Activated CD4-positive, alpha-beta T cell treated with anti-CD3 and anti-CD28 coated beads, Interleukin-10, Interleukin-2, amounts not matched to agents 100 ng/mL and 50 ng/mL, durations not matched to agents 16 hours and 8 hours (primary cell): ENCODE measurements at places on chromosomes 5 and 9.

- DNase-seq, result no peak
Measured at GRCh38 chr5:37005946-37006540, 129.5 kb downstream of the NIPBL start.

DNA sequence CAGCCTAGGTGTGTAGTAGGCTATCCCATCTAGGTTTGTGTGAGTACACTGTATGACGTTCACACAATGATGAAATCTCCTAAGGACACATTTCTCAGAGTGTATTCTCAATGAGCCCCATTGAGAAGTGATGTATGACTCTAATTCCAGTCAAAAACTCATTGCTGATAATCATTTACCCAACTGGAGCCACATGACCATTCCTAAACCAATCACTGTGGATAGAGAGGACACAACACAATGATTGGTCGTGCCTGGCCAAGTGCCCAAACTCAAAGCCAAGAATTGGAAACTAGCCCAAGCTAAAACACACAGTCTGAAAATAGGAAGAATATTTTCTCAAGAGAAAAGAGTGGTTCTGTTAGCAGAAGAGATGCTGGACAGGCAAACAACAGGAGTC lies 191.2 kb downstream of the ZNF462 start:
- DNase-seq, result no peak

DNA sequence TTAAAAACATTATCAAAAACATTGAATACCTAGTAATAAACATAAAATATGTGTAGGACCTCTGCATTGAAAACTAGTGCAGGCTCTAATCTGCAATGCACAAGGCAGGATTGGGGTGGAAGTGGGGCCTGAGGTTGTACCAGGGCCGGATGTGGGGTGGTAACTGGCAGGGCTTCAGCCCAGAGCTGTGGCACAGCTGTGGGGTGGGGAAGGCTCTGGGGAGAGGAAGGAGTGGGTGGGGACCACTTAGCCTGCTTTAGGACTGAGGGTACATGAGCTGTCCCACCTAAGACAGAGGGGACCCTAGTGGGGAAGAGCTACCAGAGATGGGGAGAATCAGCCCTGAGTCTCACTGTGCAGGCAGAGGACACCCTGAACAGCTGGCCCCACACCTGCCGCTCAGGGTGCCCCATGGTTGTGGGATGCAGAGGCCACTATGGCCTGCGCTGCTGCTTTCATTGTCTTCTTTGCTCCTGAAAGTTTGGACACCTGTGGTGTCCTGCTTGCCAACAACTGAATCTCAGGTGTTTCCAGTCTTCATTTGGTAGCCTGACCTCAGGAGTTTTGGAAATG lies 311.4 kb downstream of the TLE4 start:
- DNase-seq, result peak; percentile 54

DNA sequence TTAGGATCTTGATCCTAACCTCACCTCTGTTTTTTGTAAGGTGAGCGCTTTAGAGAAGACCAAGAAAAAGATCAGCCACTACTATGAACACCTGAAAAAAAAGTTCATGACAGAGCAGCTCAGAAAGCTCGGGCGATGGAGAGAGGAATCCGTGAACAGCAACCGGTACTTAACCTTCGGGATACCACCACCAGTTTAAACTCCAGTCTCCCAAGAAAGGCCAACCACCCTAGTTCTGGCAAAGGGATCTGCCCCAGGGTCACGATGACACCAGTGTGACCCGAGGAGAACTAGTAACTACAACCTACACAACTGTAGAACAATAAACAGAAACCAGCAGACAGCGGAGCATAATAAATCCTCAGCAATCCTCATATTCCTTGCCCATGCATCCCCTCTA lies 8.5 kb downstream of the C5orf52 start:
- no peak for DNase-seq

DNA sequence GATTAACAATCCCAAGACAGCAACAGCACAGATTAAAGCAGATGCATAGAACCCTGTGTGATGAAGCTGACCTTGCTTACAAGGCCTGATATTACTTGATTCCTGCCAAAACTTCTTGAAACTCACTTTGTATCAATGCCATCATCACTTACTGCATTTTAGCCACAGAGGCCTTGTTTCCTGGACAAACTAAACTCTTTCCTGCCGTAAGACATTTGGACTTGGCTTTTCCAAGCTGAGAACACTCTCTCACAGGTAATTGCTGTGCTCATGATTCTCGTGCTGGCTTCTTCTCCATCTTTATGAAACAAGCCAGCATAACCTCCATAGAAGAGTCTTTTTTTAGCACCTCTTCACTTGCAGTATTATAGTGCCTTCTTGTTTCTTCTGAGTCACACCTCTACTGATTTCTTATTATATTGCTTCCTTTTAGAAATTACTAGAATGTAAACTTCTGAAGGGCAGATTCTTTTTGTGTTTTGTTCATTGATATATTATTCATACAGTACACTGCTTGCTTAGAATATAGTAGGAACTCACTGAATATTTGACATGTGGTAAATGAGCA lies 456.5 kb upstream of the ZNF608 start:
- no peak for DNase-seq

GRCh38 chr5:139980765-139981164 lies 62.3 kb downstream of the NRG2 start:
- DNase-seq, result no peak

DNA sequence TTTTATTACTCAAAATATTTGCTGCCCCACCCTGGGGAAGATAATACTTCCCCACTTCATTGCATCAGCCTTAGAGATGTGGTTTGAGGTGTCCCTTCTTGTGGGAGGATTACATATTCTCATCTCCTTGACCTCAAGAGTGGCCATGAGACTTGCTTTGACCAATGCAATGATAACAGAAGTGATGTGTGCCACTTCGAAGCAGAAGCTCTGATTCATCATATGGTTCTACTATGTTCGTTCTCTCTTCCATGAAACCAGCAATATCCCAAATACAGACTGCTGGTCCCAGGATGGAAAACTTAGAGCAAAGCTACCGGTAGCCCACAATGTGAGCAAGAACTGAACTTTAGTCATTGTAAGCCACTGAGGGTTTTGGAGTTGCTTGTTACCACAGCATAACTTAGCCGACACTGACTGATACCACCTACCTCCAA lies 92.0 kb downstream of the THBS4 start:
- peak; percentile 51 for DNase-seq

GRCh38 chr5:56588636-56589480 lies 226.5 kb upstream of the MAP3K1 start:
- DNase-seq, result peak; percentile 51

DNA sequence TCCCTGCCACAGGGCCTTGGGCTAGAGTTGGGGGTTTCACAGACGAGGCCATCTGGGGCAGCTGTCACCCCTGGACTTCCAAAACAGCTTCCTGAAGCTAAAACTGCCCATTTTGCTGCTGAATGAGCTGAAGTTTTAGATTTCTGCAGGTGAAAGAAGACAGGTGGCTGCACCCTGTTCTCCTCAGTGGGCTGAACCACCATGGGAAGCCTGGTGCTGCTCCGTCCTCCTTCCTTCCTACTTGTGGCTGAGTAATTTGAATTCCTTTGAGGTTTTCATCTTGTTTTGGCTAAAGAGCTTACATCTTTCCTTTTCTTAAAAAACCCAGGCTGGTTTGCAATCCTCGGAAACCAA lies 5.3 kb downstream of the NKD2 start:
- DNase-seq, result no peak

GRCh38 chr5:142295084-142295758 lies 29.6 kb downstream of the SPRY4 start:
- DNase-seq, result no peak

DNA sequence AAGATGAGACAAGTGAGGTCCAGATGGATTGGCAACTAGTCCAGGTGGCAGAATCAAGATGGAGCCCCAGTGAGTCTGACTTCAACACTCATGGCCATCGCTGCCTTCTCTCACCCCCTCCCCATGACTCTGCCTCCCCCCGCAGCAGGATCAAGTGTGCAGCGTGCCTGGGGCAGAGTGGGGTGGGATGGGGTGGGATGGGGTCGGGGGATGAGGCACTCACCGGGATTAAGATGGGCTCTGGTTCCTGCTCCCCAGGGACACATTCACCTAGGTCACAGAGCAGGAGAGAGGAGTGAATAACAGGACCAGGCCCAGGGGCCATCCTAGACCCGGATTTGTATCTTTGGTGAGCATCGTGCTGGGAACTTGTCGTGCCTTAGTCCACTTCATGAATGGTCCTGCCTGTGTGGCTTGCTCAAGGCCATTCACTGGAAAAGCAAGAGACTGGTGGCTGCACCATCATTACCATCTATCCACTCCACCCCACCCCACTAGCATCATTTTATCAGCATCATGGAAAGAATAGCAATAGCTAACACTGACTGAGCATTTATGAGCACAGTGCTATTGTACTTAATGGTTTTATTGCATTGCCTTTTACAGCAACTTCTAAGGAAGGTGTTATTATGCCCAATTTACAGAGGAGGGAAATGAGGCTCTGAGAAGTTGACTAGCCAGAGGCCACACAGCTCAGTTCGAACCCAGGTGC lies 8.5 kb downstream of the AMBP start:
- no peak for DNase-seq

DNA sequence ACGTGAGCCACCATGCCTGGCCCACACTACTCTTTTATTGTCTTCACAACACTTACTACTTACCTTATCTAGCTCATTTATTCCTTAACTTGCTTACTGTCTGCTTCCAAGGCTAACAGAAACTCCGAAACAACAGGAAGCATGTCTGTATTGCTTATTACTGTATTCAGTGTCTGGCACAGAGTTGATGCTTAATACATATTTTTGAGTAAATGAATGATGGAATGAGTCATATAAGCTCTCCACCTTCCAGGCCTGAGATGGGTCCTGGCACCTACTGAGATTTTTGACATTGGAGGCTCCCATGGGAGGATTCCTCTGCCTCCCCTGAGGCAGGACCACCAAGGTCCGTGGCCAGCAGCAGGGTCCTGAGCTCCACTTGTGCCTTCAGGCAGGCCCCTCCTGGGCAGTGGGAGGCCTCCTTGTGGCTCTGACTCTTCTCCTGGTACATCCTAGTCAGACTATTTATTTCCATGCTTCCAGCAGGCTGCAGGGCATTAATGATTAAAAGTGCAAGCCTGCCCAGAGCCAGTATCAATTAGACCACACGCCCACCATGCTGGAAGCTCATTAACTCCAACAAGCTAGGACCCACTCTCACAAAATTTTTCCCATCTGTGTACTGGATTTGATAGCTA lies 76.5 kb upstream of the CTNNA1 start:
- no peak for DNase-seq

GRCh38 chr9:121207371-121207940 lies 5.8 kb upstream of the RAB14 start:
- peak; percentile 56 for DNase-seq

GRCh38 chr5:109563739-109564138 lies 126.0 kb upstream of the MAN2A1 start:
- no peak for DNase-seq

DNA sequence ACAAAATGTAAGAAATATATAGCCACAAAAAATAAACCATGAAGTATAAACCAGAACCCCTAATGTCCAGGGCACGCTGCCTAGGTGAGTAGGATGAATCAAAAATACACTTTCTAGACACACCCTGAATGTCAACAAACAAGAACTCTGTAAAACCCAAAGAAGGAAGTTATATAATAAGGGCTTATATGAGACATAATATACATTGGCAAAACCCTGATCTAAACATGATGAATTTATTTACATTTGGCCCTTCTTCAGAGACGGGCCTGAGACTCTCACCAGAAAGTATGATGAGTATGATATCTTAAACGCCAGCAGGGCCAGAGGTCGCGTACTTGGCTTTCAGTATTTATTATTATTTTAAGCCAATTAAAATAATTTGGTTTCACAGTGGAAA lies 125.1 kb upstream of the FST start:
- no peak for DNase-seq

GRCh38 chr5:91228188-91228587 lies 154.9 kb downstream of the ARRDC3 start:
- DNase-seq, result no peak

DNA sequence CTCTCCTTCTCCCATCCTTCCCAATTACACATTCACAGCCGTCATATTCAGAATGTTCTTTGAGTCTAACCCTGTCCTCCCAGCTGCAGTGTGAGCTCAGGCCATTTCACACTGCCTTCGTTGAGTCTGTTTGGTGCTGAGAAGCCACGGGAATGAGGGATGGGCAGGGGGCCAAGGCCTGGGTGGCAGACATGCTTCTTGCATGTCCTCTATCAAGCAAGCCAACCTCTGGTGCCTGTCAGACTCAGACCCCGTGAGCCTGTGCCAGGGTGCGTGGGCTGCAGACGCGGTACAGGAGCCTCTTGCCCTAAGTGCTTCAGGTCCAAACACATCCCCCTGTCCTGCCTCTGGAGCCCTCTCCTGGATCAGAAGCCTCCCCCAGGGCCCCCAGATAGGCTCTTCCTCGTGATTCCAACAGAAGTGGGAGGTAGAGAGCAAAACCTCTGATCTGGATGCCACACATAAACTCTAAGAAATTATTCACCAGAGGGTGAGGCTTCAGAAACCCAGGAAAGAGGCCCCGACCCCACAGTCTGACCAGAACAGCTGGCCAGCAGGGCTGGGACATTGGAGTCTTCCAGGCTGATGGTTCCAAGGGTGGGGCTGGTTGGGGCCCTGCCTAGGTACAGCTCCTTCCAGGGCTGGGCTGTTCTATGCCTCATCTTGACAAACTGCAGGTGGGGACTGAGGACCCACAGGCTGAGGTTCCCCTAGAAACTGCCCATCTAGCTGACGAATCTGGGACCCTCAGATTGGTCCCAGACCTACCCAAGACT lies 46.7 kb upstream of the CDKN2AIPNL start:
- no peak for DNase-seq

- DNase-seq, result no peak
Measured at GRCh38 chr5:172666251-172666650, 25.2 kb downstream of the NEURL1B start.

- DNase-seq, result no peak
Measured at GRCh38 chr9:75612205-75612604, 278.3 kb upstream of the PCSK5 start.

DNA sequence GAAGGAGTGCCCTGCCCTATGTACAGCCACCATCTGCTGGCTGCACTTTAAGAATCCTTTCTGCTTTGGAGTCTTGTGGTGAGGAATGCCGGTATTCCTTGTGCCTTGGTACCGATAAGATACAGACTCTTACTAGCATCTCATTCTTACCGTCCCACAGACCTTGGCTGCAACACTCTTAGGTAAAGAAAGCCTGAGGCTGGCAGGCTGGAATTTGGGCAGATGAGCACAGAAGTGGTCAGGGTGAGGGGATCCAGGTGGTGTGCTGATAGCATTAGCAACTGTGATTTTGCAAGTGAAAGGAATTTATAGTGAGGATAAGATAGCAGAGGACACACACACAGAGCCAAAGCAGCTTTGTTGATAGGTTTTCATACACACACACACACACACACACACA lies 198.1 kb downstream of the ENC1 start:
- no peak for DNase-seq

GRCh38 chr9:118985851-118986250 lies 383.4 kb downstream of the BRINP1 start:
- DNase-seq, result no peak

- DNase-seq, result no peak
Measured at GRCh38 chr9:79378107-79378506, 193.7 kb upstream of the TLE4 start.

GRCh38 chr5:139930406-139930805 lies 112.7 kb downstream of the NRG2 start:
- no peak for DNase-seq

GRCh38 chr5:59543821-59544442 lies 349.6 kb downstream of the PDE4D start:
- DNase-seq, result no peak

GRCh38 chr9:123584202-123585176 lies 228.5 kb downstream of the CRB2 start:
- DNase-seq, result no peak

GRCh38 chr5:77304388-77304787 lies 93.9 kb downstream of the PDE8B start:
- DNase-seq, result no peak
